Right renal cortex interstitium (tissue), 3 donors: ENCODE measurements at places on chromosomes 1 and 21. TPM values are rescaled to one million over a fixed set of nuclear protein-coding genes. Genes with fewer than 3 reads are reported as not detected.

GRCh38 chr1:153540394-153541361 is at the start of gene S100A5:
Gene S100A5, minus strand, starts transcription at chr1:153540934. Its CDS starts 743 bp downstream, at chr1:153540191.
- DNase-seq = no peak

DNA sequence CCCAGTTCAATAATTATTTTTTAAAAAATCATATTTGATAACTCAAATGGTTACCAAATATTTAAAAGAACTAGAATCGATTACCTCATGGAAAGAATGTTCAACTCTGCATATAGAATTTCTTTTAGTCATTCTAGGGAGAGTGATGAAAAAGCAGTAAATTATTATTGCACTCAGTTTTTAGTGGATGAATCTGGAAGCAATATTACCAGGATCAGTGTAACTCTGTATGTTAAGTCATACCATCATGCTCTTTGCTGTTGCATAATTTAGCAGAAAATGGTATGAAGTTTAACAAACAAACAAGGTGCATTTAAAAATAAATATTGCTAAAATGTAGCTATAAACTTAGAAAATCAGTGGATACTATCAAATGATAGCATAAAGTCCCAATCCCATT is 46.1 kb upstream of the ARHGAP29 start:
- no peak for DNase-seq

DNA sequence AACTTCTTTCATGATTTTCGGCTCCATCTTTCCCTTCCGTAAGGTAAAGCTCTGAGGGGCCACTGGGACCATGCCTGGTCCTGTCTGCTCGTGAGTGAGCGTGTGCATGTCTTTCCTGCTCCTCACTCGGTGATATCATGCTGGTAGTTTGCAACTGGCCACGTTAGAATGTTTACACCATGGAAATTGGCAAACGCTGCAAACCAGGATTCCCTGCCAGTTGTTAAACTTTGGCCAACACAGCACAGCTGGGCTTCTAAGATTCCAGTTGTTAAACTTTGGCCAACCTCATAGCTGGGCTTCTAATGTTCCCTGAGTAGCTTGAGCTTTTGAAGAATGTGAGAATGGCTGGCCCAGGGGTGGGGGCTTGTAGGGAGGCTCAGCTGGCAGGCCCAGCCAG is 68.0 kb upstream of the ACTL8 start:
- no peak for DNase-seq

DNA sequence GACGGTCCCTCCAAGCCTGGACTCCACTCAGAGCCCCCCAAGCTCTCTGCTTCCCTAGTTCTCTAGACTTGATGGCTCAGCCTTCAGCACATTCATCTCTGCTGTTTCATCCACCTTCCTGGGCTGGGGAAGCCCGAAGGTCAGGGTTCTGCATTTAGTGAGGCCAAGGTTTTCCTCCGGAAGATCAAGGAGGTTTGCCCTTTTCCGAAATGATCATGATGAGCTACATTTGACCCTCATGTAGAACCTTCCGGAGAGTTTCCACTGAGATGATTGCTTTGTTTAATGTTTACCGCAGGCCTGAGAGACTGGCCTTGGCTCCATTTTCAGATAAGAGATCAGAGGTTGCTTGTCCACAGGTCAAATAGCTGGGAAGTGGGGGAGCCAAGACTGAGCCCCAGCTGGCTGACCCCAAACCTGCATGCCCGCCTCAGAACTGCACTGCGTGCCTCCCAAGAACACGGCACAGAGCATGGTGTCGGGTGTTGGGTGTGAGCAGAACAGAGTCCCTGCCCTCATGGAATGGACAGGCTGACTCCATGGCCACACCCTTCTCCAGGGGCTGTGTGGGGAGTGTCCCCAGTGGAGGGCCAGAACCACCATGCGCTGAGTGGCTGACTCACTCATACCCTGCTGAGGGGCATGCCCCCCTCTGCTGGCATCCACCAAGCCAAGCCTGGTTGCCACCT is 200.8 kb upstream of the TMEM51 start:
- no peak for DNase-seq

DNA sequence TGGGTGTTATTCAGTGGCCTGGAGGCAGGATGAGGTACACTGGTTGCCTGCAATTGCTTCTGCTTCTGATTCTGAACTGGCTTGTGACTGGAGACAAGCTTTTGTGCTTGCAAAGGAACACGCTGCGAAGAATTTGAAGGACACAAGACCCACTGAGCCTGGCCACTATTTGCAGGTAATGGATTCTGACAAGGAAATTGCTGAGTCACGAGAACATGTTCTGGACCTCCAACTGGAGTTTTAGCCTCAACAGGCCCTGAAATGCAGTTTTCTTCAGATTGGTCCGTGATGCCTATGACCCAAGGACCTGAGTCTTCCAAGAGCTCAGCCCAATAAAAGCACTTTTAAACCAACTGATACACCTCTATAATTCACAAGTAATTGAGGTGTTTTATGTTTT is 4.6 kb downstream of the RAB3GAP2 start:
- DNase-seq = no peak

- no peak for DNase-seq
These were observed 242.4 kb upstream of the TMEM51 start for GRCh38 chr1:14910984-14911721.

- no peak for DNase-seq
These were observed 41.5 kb upstream of the TENT5B start for GRCh38 chr1:27053977-27054753.

- DNase-seq = no peak
These were observed 35.0 kb downstream of the ATP5PO start for GRCh38 chr21:33880626-33881025.

GRCh38 chr1:178238722-178239510 is 145.0 kb downstream of the RASAL2 start:
- DNase-seq = no peak

DNA sequence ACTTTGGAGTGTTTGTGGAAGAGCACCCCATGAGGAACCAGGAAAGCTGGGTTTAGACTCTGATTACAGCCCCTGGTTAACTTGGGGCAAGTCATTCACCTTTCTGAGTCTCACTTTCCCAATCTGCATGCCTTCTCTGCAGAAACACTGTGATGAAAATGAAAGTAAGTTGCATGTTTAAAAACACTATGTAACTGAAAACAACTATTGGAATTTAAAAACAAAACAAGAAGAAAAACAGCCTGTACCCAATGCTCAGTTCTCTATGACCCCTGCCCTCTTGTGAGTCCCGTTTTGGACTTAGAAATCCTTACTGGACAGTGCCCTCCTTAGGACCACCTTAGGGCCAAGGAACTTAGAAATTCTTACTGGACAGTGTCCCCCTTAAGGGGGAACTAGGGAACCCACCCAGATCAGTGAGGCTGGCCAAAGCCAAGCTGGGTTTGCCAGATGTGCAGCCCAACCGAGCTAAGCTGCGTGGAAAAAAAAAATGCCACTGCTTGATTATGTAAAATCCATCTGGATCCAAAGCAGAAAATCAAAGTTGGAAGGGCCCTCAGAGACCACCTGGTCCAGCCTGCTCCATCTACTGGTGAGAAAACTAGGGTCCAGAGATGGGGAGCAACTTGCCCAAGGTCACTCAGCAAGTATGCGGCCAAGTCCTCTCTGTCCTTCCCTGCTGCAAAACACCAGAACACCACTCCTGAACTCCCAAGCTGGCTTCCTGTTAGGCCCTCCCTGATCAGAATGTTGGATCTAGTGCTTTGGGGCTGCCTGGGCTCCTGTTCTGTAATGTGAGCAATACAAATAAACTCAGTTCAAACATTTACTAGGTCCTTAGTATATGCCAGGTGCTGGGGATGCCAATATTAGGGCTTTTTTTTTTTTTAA is 77.7 kb downstream of the MRPL37 start:
- no peak for DNase-seq

DNA sequence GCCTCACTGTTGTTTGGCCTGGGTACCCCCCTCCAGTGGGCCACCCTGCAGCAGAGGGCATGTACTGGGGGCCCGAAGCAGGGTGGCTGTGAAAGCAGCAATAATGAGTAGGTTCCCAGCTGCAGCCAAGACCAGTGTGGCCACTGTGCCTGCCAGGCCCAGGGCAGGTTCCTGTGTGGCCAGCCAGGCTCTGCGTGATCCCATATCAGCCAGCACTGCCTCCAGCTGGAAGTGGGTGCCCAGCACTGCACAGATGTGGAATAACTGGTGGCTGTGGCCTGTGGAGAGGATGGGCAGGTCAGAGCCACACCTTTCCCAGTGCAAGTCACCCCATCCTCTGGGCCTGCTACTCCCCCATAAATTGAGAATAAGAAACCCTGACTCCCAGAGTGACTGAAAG is 2.1 kb downstream of the BGLAP start:
- DNase-seq = no peak

- no peak for DNase-seq
These were observed 125.7 kb downstream of the MATN1 start for GRCh38 chr1:30597711-30598110.

The ATAD3C gene
- polyA plus RNA-seq = 3.1 TPM
